NCI-H2171 treated with DMSO at 0.1 percent for 48 hours (cell line): ENCODE measurements at places on chromosomes 1 and 21.

DNA sequence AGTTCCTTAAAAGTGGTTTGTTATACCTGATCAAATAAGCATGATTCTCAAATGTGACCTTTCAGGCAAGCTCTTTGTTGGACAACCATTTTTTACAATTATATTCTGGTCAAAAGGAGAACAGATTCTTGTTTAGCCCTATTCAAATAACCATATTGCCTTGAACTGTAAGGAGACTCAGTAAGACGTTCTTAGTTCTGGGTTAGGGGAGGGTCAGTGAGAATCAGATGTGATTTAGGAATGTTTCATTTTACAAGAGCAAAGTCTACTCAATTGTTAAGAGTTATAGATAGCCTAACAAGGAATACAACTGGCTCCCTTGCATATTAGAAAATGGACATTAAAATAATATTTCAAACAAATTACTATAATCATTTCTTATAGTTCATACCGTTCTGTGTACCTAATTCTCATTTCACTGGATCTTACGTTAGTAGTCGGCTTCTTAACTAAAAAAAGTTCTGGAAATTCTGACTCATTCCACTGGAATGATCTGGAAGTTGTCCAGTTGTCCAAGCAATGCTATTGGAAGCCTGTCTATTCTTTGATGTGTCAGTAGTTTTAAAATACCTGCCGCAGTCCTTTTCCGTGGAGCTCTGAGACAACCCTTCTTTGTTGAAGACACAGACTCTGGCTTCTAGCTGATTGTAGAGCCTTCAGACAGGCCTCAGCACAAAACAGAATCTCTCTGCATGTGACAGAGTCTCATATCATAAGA lies 88.8 kb downstream of the MAST2 start:
- no peak for DNase-seq

DNA sequence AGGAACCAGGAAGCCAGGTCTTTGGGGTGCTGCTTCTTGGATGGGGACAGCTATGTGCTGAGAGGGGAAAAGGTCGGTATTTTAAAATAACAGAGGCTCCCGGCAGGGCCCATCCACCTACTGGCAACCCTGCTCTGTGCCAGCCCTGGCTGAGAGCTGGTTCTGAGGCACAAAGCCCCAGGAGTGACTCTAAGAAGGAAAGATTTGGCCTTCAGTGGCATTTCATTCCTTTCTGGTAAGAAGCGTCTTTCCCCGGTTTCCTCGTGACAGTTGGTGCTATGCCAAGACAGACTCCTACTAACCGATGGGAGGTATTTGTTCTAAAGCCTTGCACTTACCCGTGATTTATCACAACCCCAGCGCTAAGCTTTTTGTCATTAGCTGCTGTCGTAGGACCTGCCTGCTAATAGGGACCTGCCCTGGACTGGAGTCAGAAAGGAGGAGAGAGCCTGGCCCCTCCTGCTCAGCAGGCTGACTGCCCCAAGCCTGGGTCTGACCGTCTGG lies 123.1 kb upstream of the ADAR start:
- DNase-seq: no peak

- no peak for DNase-seq
Measured at GRCh38 chr1:244012202-244012601, 38.9 kb upstream of the ZBTB18 start.

DNA sequence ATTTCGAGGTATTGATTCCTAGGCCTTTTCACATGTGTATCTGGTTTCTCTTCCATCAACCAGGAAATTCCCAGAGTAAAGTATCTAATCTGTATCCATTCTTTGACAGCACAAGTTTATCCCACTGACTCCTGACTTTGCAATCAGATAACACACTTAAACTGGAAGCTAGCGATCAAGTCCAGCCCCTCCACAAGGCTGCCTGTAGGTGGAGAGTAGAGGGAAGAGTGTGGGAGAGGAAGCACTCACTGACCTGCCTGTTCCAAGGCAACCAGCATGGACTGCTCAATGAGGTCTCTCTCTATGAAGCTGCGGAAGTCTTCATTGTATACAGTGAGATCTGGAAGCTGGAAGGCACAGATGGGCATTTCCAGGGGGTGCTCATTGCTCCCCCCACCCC lies 30.4 kb upstream of the MTMR11 start:
- DNase-seq: no peak

- DNase-seq: peak; percentile 69
Measured at GRCh38 chr1:185681034-185681633, 53.1 kb upstream of the HMCN1 start.

DNA sequence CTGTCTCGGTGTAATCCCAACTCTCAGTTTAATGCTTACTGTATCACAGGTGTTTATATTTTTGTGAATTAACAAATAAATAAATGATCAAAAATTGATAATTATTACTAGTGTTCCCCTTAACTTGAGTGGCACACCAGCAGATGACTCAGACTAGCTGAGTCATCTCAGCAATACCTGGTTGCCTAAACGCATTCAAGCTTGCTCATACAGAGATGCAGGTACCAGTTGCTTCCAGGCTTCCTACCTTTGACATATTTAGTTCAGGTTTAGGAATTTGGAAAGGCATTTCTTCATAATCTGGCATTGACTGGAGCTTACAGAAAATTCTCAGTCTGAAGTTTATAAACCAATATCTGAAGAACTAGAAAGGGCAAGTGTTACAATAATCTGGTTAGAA lies 78.9 kb upstream of the LMO4 start:
- DNase-seq: no peak

DNA sequence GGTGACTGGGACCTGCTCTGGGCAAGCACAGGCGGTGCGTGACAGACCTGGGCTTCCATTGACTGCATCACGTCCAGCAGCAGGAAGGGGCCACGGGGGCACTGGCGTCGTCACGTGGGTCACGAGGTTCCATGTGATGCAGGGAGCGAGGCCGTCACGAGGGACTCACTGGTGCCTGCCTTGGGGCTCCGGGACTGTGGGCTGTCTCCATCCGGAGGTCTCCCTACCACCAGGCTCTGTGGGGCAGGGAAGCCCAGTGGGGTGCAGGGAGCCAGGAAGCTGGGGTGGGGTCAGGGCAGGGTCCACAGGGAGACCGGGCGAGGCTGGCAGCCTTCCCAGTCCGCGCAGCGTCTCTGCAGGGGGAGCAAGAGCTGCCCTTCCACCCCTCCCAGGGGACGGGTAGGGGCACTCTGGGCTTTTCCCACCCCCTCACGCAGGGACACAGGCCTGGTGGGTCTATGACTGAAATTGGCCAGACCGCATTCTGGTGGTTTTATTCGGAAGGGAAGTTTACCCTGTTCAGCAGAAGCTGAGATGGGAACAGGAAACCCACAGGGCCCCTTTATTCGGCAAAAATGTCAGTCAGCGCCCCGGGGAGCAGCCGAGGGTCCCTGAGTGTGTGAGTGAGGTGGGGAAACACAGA lies 416 bp upstream of the TNFRSF14 start:
- peak; percentile 53 for DNase-seq

- no peak for DNase-seq
Measured at GRCh38 chr21:37244501-37245095, 22.5 kb downstream of the VPS26C start.

DNA sequence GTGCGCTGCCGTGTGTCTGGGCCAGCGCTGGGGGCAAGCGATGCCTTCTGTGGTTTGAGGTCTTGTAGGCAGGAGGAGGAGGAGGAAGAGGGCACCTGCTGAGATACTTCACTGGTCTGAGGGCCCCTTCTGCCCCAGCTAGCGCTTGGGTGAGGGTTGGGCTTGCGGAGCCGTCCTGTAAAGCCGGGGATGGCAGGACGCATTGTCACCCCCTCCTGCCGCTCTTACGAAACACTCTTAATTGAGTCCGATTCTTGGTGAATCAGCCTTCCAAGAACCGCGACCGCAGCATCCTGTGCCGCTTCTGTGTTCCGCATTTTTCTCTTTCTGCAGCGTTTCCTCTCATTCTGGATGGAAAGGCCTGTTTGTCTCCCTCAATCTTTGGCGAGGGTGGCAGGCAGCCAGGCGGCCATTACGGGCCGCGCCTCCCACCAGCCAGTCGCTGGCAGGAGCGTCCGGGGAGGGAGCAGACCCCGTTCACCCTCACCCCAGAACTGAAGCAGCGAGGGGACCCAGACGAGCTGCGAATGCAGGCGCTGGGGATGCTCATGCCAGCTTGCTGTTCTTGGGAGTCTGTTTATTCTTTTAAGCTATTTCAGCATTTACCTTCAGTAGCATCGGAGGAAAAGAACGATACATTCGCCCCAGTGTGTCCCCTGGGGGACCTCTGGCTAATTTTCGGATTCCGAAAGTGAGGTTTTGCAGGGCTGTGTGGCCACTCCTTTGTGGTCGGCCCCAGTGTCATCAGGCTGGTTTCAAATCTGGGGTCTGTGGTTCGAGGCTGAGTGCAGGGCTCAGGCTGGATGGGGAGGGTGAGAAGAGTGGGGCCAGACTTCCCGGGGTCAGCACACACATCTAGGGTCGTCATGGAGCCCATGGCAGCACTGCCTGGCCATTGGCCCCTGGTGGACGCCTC lies 62.7 kb downstream of the SKI start:
- DNase-seq: no peak

DNA sequence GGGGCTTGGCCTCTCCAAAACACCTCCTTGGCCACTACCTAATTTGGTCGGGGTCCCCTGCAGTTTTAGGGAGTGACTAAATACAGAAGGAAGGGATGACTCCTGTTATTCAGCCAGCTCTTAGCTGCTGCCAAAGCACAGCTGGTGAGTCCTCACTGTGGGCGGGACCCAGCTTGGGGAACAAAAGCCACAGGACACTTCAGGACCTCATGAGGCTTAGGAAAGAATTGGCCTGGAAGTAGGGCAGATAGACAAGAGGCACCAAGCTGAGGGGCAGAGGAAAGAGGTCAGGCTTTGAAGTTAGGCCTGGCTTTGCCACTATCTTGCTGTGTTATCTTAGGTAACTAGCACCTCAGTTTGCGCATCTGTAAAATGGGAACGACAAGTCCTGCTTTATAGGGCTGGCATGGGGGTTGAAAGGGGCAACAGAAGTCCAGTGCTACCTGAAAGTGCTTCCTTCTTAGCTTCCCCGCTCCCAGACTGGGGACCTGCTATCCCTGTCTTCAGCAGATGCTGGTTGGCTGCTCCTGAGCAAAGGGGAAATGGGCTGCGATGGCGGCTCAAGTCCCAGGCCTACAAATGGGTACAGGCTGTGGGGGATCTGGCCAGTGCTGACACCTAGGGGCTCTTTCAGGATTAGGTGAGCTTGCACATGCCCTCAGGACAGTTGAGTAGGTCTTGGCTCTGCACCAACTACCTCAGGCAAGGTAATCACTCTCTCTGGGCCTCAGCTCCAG lies 15.7 kb downstream of the IFI6 start:
- no peak for DNase-seq

DNA sequence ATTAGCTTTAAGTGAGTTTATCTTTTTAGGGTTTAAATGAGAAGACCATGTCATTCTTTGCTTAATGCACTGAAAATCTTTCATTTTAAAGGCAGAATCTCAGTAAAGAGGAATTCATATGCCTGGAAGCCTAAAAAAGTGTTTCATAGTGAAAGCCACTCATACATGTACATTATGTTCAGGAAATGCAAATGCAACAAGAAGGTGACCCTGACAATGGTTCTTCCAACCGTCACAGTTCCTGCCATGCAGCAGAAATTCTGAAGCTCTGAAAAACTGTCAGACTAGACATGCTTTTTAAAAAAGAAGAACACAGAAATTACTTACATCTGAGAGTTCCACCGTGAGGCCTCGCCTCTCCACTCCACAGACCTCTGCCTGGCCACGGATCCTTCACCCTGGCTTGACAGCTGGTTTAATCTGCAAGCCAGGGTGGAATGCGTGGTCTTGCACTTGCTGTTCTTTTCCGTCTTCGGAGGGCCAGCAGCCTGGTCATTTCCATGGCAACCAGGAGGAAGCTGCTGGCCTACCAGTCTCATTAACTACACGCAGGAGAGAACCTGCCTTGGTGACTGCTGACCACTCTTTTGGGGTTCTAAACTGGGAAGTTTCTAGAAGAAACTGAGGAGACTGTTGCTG lies 41.8 kb upstream of the PAXBP1 start:
- no peak for DNase-seq

DNA sequence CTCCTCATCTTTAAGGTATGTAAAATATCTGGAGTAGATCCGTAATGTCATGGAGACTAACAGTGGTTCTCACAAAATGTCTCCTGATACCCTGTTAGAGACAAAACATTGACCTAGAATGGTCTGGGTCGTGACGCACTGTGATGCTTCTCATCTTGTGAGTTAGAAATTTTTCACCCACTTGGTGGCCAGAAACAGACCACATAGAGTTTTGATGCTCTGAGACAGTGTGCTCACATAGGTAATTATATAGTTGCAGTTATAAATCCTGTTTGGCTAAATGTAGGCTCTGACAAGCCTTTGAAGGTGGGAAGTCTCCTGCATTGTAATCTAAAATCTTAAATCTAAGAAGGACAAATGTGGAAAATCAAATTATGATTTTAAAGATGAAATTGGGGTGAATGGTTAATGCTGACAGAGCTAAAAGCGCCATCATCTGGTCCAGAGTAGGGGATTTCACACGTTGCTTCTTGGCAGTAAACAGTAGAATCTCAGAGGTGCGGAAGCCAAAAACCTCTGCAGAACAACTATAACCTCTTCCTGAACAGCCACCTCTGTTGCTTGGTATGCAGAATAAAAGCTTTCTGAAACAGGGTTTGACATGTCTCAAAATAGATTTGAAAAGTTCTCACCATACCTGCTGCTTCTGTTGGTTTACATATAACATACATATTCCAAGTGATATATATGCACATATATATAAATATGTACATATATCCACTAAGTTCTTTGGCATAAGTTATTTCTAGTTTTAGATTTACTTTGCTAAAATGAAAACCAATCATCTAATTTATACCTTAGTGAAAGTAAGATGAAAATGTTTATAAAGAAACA lies 17.1 kb downstream of the RPAP2 start:
- DNase-seq: no peak

- DNase-seq: no peak
Measured at GRCh38 chr1:121414905-121415304, 230.1 kb downstream of the SRGAP2C start.

- DNase-seq: no peak
Measured at GRCh38 chr1:107795994-107796393, 169.0 kb downstream of the VAV3 start.

DNA sequence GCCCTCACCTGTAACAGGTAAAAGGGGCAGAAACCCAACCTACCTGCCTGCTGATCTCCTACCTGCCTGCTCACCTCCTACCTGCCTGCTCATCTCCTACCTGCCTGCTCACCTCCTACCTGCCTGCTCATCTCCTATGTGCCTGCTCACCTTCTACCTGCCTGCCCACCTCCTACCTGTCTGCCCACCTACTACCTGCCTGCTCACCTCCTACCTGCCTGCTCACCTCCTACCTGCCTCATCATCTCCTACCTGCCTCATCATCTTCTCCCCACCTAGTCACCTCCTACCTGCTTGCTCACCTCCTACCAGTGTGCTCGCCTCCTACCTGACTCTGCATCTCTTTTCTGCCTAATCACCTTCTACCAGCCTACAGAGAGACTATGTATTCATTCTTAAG lies 452.9 kb downstream of the MATN1 start:
- no peak for DNase-seq
